RPMI7951 (cell line): ENCODE measurements at places on chromosomes 16 and 17. TPM values are rescaled to one million over a fixed set of nuclear protein-coding genes. Genes with fewer than 3 reads are reported as not detected.

OR2C1 gene
- not detected in 2 replicates for total RNA-seq

GRCh38 chr17:2719861-2720260, 8.3 kb upstream of the CLUH start:
- DNase-seq, result no peak

FBXW10 gene
- under 0.01 TPM in 1 of 2 replicates, not detected in the other for total RNA-seq

NECAB2 gene
- not detected in 2 replicates for total RNA-seq

DNA sequence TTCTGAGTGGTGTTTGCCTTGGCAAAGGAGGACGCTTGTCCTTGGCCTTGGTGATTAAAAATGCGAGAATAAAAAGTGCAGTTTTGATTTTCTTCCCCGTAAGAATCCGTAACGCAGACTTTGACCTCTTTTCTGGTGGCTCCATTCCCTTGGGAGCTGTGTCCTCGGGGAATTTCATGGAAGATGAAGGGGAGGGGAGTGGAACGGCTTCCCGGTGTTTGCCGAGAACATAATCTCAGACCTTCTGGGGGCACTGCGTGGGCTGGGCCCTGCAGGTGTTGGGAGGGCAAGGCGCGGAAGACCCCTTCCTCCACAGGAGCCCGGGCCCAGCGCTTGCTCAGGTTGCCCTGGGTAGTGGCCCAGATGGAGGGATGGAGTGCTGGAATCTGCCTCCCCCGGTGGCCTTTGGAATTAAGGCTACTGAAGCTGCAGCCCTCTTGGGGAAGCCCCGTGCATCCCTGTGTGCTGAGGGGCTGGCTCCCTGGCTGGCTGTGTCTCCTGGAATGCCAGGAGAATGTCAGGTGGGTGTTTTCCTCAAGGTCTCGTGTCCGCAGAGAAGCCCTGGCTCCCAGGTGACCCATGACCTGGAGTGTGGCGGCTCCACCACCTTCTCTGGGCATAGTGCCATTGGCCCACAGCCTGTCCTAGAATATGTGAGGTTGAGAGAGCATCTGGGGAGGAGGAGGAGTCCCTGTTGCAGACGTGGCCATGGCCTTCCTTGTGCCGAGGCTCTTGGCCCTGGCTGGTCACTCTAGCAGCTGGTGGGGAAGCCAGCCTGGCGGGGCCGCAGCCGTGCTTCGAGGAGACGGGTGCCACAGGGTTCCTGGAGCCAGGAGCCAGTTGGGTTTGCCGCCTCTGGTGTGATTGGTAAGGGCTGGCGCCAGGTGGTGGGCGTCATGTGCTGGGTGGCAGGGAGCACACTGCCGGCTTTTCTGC, 3.1 kb downstream of the BAIAP2 start:
- no peak for DNase-seq

WFDC1 gene
- total RNA-seq, result not detected in 2 replicates

DNA sequence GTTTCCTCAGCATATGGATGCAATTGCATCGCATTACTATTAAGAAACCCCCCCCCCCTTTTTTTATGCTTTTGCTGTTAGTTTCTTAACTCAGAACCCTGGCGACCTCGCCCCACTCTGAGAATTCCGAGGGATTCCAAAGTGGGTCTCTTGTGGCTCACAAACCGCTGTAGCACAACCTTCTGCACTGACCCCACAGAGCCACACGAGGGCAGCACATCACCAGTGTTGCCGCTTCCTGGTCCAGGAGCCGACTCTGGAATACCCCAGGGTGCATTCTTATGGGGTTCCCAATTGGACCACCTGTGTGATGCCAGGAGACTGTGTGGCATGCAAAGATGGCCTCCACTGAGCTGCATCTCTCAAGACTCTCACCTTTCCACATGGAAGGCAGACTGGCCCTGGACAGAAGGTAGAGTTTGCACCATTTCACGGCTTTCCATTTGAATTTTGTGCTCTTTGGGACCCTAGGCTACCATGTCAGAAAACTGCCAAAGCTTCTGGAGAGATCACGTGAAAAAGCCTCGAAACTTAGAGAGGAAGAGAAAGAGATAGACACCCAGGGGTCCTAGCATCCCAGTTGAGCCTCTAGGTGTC, 432.7 kb upstream of the ASIC2 start:
- DNase-seq, result peak; percentile 16

TLCD2 gene
- total RNA-seq, result 0.39 and 0.48 TPM in 2 replicates

THRA gene
- 16.3 and 20.0 TPM in 2 replicates for total RNA-seq

DNA sequence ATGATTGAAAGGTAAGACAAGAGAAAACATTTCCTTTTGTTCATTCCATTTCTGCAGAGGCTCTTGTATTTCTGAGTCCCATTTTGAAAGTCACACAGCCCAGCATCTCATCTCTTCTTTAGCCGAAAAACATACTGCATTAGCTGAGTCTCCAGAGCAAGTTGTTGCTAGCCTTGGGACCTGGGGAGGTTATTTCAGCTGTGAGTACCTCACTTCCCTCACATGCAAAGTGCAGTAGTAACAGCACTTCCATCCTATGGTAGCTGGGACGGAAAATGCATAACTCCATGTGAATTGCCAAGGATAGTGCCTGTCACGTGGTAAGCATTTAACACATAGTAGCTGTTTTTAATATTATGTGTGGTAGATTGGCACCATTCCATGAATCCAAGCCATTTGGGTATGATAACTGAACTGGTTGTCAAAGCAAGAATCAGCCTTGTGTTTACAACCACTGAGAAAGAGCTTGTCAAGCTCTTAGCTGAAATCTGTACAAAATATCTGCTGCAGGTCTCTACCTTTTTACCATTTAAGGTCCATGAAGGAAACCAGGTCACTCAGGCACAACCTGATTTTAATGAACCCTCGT, 345.7 kb downstream of the CDH13 start:
- DNase-seq, result no peak

MARVELD3 gene
- not detected in 2 replicates for total RNA-seq

LLGL1 gene
- 12.1 and 20.0 TPM in 2 replicates for total RNA-seq

FOXC2 gene
- 1.3 and 1.6 TPM in 2 replicates for total RNA-seq

- no peak for DNase-seq
These were observed 12.7 kb upstream of the SPAG9 start for GRCh38 chr17:51133365-51133764.

- DNase-seq, result peak; percentile 63
These were observed 1.4 kb upstream of the SPHK1 start for GRCh38 chr17:76382803-76383545.

ACSM3 gene
- total RNA-seq, result 0.78 and 1.3 TPM in 2 replicates

DNA sequence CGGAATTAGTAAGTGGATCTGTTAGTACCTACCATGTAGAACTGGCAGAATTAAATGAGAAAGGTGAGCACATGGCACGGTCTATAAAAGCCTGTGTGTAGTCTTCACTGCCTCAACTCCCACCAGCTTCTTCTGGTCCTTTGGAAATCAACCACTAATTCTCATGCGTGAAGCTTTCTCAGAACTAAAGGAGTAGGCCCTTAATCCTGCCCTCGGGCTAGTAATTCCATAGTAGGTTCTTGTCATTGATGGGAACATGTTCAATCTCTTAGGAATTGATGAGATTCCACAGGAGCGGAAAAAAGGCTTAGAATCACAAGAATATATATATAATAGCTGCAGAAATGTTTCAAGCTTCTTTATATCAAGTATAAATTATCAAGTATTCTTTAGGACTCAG, 21.7 kb downstream of the CDR2 start:
- DNase-seq, result peak; percentile 25

DNA sequence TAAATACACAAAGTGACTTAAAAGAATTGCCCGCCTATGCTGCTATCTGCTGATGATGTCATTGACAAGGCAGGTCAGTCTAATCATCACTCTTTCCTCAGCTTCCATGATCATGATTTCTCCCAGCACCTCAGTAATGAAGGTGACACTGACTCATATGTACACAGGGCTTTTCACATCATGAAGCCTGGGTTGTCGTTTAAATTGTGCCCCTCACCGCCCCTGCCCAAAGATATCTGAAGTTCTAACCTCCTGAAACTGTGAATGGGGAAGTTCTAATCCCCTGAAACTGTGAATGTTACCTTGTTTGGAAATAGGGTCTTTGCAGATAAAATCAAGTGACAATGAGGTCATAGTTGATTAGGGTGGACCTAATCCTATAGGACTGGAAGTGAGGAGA, 17.4 kb upstream of the GPRC5C start:
- no peak for DNase-seq

DNA sequence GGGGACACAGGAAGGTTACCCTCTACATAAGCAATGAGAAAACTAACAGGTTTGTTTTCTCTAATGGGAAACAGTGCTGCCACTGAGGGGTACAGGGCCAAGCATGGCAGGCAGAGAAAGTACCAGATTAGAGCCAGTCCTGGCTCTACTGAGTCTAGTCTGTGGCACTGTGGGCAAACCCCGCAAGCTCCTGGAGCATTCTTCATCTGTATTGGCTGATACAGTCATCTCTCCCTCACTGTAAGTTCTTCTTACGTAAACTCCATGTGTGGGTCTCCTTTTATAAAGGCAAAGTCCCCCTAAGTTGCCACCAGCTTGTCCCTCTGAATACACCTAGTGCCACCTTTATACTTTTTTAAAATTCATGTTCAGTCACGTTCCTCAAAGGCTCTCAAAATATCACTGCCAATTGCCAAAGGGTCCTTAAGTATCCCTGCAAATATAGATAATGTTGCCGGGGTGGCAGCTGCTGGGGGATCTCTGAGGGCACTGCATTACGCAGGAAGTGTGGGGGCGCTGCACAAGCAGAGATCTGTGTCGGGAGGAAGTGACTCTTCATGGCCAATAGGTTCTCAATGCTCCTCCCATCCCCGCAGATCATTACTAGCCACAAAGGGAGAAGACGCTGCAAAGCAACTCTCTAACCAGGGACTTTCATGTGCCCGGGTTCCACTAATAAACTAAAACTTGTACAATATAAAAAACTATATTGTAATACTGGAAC, 18.8 kb downstream of the XPO6 start:
- DNase-seq, result no peak

RNF157 gene
- 3.5 and 5.8 TPM in 2 replicates for total RNA-seq

DNA sequence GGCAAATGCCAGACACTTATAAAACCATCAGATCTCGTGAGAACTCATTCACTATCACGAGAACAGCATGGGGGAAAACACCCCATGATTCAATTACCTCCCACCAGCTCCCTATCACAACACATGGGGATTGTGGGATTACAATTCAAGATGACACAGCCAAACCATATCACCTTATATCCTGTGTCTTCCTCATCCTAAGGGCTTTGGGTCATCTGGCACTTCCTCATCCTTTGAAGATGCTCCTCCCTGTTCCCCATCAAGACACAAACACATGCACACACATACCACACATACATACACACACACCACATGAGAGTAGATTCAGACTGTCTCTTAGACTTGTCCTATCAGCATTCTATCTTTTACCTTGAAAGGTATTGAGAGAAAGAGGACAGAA, 2.8 kb upstream of the PMFBP1 start:
- DNase-seq, result no peak

CMTM2 gene
- total RNA-seq, result 0.98 TPM in 1 of 2 replicates, not detected in the other

GRCh38 chr16:47567321-47567720, 106.2 kb downstream of the PHKB start:
- DNase-seq, result no peak

CFAP97D1 gene
- total RNA-seq, result not detected in 2 replicates

RASL10B gene
- total RNA-seq, result 1.1 and 1.6 TPM in 2 replicates

GRCh38 chr17:45263477-45263860, 1.6 kb upstream of the SPATA32 start:
- no peak for DNase-seq

MYL4 gene
- not detected in 2 replicates for total RNA-seq

GRCh38 chr16:81992859-81993258, 18.4 kb downstream of the SDR42E1 start:
- DNase-seq, result no peak

GRCh38 chr17:42277342-42277712, 1.1 kb upstream of the STAT5B start:
- DNase-seq, result no peak

- DNase-seq, result peak; percentile 71
These were observed 188.5 kb downstream of the MSI2 start for GRCh38 chr17:57444682-57445450.

DNA sequence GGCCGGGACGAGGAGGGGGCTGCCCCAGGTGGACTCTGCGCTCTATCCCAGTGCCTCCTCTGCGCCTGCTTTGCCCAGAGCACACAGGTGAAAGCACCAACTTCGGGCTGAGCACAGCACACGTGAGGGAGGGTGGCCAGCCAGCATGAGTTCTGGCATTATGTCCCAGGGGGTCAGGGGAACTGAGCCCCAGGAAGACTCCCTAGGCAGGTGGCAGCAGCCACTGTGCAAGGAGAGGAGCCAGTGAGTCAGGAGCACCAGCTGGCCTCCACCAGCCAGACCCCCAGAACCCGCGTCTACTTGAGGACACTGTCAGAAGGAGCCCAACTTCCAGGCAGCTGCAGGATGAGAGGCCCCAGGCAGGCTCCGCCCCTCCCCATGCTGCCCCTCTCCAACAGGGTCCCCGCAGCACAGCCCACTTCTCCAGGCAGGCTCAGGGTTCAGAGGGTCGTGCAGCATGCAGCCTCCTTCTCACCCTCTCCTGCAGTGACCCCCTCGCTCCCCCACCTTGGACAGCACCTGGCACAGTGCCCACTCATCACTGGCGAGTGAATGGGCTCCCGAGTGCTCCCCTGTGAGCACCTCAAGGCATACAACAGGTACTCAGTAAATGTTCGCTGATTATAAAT, 44.2 kb upstream of the RASD1 start:
- DNase-seq, result no peak

DNA sequence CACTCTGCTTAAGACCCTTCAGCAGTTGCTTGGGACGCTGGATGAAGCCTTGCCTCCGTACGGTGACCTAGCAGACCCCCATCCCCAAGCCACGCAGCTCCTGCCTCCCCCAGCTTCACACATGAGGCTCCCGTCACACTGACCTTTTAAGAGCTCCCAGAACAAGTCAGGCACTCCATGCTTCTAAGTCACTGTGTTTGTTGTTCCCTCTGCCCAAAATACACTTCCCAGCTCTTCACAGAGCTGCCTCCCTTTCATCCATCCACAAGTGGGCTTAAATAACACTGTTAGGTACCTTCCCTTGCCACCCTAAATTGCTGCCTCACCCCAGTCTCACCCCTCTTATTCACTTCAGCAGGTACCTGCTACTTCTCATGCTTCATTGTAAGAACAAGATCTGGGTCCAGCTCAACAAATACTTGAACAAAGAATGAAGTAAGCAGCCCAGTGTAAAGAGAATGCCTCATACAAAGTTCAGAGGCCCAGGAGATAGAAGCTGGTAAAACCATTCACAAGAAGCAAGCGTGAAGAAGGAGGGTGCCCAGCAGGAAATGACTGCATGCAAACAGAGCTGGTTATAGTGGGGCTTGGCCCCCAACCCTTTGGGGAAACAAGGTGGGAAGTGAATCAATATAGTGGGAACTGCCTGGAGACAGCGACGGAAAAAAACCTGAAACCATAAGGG, 5.8 kb downstream of the ZC3H7A start:
- no peak for DNase-seq

DNA sequence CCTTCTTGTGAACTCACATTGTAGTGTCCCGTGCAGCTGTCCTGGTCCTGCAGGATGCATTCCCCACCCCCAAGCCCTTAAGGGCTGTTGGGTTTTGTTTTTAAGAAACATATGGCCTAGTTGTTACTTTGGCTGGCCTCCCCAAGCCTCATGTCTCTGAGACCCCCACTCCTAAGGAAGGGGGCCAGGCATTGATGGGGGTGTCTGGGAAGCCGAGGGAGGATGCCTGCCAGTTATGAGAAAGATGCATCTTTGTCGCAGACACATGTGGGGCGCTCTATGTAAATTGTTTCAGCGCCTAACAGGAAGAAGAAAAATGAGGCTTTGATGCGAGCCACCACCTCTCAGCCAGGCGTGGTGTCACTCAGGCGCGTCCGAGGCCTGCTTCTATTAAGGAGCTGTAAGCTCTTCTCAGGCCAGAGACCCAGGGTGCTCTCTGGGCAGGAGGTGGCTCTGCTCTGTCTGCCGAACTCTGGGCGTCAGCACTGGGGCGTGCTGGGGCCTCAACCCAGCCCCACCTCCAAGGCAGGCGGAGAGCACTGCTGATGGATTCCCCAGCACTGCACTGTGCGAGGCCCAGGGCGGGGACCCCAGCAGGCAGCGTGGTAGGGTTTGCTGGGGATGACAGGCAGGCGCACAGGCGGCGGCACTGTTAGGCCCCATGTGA, 70.6 kb downstream of the SREBF1 start:
- DNase-seq, result no peak
